Activated CD4-positive, alpha-beta T cell treated with anti-CD3 and anti-CD28 coated beads, Interleukin-2, amount 50 U/mL, for 16 hours (primary cell): ENCODE measurements at places on chromosomes 7 and 10.

DNA sequence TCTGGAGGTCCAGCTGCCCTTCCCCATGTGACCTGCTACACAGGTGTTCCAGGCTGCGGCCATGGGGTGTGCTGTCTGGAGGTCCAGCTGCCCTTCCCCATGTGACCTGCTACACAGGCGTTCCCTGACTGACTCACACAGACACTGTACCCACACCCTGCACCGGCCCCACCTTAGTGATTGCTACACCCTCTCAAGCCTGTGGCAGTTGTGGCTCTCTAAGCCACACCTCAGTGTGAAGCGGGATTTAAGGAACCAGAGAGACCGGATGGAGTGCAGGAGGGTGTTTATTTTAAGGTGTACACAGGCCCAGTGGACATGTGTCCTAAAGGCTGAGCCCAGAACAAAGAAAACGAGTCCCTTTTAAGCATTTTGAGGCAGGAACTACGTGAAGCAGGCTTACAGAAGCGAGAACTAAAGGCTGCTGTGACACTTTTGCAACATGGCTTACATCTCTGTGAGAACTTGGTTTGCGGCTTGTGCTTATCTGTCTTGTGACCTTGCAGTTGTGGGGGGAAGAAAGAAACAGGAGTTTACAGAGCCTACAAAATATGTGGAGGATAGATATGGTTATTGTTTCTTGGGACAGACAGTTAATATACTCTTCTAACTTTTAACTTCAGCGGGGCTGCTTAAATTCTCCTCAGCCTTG lies 326.4 kb downstream of the PAXIP1 start:
- DNase-seq: no peak

GRCh38 chr7:39967406-39968161 lies 17.5 kb downstream of the CDK13 start:
- no peak for DNase-seq

DNA sequence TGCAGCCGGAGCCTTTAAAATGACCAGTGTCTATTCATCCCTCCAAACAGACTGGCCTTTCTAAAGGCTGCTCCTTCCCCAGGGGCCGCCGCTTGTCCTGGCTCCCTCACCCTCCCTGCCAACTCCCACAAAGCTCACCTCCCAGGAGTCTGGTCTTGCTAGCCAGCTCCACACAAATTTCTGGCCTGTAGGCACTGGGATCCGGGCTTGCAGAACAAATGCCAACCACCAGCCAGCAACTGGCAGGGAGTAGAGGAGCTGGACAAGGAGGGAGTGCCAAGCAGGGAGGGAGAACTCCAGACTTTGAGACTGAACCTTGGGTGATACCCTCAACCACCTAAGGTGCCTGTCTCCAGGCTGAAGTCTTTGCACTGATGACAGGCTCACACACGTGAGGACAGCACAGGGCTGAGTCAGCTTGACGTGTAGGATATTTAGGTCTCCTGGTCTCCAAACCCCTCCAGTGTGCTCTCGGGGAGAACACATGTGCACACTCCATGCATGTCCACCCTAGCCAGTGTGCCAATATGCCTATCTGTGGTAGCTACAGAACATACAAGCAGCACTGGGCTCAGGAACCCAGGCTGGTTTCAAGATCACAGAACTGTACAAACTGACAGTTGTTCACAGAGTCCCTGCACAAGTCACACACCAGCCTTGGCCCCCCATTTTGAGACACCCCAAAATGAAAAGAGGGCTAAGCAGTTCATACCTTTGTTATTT lies 6.0 kb downstream of the PAX2 start:
- DNase-seq: no peak

GRCh38 chr7:127819975-127820731 lies 168.2 kb downstream of the SND1 start:
- peak; percentile 31 for DNase-seq

- no peak for DNase-seq
Measured at GRCh38 chr10:30080161-30080560, 20.8 kb upstream of the JCAD start.

DNA sequence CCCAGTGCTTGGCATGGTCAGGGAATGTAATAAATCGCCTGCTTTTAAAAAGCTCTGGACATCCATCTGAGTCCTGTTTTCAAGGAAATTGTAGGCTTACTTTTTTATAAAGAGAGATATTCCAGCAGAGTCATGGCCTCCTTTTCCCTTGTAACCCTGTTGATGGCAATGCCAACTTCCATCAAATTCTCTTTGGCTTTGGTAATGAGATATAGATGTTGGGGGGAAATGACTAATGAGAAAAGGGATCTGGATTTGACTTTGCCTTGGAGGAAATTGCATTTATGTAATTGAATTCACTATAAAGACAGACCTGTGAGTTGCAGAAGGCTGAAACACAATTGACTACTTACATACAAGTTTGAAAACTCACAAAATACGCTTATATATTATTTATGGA lies 347.5 kb downstream of the GPR158 start:
- no peak for DNase-seq

- peak; percentile 48 for DNase-seq
Measured at GRCh38 chr7:23264916-23265458, 18.4 kb downstream of the GPNMB start.

DNA sequence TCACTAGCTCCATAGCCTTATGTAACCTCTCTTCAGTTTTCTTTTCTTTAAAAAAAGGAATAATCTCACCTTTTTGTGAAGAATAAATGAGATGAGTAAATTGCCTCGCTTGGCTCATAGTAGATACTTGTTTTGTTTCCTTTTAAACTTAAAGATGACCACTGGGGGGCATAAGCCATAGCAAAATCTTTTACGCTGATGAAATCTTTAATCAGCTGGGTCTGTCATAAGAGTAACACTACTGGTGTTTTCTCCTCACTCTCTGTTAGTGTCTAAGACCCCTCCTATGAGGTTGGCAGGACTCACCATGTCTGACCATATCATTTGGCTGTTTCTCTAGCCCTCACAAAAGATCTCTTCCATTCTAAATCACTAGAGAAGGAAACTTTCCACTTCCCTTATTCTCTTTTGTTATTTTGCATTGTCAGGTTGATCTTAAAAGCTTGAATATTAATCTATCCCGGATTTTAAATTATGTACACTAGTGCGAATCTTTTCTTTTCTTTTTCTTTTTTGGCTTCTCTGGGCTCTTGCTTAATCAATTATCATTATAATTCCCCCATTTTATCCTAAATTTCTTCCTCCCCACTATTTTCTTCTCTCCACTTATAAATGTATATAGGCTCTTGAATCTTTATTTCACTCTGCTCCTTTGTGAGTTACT lies 12.5 kb downstream of the STAG3 start:
- DNase-seq: peak; percentile 67

DNA sequence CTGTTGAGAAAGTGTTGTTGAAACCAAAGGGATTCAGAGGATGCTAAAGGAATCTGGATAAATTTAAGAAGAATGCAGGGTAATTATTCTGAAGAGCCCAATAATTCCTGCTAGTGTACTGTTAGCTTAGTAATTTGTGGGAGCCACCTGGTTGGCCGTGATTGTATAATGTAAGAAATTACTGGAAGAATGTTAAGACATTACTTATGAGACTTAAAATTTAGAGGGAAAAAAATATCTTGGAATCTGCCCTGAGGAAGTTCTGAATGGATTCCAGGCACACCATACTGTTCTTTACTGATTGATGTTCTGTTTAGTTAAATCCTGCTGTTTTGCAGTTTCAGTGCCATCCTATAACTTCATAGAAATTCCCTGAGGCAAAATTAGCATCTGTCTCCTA lies 155.0 kb upstream of the RHOBTB1 start:
- DNase-seq: no peak

GRCh38 chr10:88039496-88040200 lies 176.2 kb downstream of the PTEN start:
- DNase-seq: no peak

- DNase-seq: no peak
Measured at GRCh38 chr10:28800144-28800543, 122.8 kb downstream of the BAMBI start.

DNA sequence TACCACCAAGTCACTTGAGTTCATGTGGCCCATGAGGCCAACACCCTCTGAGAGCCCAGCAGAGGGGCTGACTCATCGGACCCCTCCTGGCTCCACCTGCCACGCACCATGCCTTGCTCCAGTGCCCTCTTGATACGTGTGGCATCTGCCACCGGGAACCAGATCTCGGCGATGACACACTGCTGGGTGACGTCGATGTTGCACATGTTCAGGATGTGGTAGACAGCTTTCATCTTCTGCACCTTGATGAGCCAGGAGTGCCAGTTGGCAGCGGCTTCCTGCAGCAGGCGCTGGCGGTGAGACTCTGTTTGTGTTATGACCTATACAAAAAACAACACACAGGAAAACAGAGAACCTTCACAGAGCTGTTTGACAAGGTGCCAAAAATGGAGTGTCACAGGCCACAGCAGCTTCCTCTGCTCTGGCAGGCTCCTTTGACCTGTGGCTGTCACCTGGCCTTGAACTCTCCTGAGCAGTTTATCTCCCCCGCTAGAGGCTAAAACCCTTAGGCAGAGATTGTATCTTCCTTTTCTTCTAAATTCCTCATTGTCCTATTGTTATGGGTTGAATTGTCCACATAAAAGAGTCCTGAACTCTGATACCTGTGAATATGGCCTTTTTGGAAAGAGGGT lies 45.2 kb upstream of the TMEM213 start:
- DNase-seq: peak; percentile 96

- no peak for DNase-seq
Measured at GRCh38 chr10:76051007-76051936, 619.8 kb downstream of the LRMDA start.

- no peak for DNase-seq
Measured at GRCh38 chr7:131656980-131657723, 100.7 kb upstream of the PODXL start.

DNA sequence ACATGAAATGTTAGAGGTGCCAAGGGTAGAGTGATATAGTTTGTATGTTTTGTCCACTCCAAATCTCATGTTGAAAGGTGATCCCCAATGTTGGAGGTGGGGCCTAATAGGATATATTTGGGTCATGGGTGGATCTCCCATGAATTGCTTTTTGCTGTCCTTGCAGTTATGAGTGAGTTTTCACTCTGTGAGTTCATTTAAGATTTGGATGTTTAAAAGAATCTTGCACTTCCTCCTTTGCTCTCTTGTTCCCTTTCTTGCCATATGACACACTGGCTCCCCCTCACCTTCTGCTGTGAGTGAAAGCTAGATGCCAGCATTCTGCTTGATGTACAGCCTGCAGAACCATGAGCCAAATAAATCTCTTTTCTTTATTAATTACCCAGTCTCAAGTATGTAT lies 269.2 kb downstream of the ZWINT start:
- no peak for DNase-seq

- no peak for DNase-seq
Measured at GRCh38 chr10:71636588-71636987, 83.0 kb downstream of the C10orf105 start.

- no peak for DNase-seq
Measured at GRCh38 chr10:90913774-90914420, 7.0 kb downstream of the ANKRD1 start.

DNA sequence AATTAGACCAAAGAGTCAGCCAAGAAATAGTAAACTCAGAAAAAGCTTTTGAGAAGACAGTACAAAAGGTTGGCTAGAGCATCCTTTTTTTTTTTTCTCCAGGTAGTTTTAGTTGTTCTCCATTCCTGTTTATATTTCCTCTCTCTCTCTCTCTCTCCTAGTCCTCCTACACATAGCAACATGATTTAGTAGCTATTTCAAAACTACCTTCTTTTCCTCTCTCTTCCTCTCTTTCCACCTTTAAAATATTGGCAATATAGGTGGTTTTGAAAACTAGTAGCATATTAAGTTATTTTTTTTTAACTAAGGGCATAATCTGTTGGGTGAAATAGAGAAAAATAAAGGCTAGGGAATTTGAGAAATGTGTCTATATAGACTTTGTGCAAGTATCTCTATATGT lies 5.0 kb downstream of the SKIDA1 start:
- DNase-seq: no peak

- no peak for DNase-seq
Measured at GRCh38 chr10:51651063-51651462, 48.3 kb downstream of the CSTF2T start.

DNA sequence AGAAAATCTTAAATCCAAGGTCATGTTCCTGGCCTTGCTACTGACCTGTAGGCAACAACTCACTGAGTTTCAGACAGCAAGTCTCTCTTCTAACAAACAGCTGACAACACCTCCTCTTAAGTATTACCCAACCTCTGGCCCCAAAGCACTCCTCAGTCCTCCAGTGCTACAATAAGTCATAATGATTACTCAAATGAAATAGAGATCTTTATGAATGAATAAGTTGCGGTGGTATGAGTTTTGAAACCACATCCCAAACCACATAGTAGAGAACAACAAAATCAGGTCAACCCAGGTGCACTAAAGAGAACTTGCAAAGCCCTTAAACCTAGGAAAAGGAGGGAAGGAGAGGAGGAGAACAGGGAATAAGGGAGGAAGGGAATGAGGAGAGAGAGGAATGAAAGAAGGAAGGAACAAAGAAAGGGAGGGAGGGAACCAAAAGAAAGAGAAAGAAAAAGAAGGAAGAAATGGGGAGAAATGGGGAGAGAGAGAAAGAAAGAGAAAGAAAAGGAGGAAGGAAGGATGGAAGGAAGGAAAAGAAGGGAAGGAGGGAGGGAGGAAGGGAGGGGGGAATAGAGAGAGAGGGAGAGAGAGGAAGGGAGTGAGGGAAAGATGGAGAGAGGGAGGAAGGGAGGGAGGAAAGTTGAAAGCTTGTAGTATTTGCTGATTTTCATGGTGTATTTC lies 142.8 kb upstream of the CALCR start:
- DNase-seq: peak; percentile 11

- no peak for DNase-seq
Measured at GRCh38 chr7:23454881-23455526, 15.3 kb downstream of the IGF2BP3 start.

GRCh38 chr7:100808354-100808875 lies 18.9 kb downstream of the EPHB4 start:
- DNase-seq: no peak

DNA sequence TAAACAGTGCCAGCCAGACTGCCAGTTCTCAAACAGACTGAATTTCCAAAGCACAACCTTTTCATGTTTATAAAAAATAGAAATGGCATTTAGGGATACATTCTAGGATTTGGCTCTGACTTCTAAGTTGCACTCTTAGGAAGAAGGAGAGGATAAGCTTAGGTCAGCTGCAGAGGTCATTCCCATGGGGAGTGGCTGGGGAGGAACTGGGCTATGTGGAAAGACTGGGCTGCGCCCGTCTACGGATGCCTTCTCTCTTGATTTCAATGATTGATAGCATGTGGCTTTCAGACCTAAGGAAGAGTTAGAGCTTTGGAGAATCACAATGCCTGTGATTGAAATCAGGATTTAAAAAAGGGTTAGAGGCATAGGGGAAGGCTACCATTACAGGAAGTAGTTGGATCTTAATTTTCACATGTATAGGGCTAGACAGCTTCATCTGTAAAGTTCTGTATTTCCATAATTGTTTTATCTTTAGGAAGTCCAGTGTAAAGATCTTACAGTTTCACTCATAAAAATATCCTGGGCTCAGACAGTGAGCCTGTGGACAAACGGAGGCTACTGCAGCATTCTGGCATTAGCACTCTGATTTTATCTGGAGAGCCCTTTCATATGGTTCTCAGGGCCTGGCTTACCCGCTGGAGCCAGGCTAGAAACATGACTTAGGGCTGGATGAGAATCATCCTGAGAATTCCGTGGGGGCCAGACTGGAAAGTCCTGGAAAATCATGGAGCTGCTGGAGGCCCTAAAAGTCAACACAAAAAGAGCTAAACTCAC lies 29.5 kb downstream of the NUDT5 start:
- DNase-seq: no peak

GRCh38 chr7:137597856-137598255 lies 248.9 kb downstream of the DGKI start:
- no peak for DNase-seq

- DNase-seq: no peak
Measured at GRCh38 chr7:46173476-46174195, 252.6 kb upstream of the IGFBP3 start.
